ENCODE measurements at places on chromosomes 12 and 14.

DNA sequence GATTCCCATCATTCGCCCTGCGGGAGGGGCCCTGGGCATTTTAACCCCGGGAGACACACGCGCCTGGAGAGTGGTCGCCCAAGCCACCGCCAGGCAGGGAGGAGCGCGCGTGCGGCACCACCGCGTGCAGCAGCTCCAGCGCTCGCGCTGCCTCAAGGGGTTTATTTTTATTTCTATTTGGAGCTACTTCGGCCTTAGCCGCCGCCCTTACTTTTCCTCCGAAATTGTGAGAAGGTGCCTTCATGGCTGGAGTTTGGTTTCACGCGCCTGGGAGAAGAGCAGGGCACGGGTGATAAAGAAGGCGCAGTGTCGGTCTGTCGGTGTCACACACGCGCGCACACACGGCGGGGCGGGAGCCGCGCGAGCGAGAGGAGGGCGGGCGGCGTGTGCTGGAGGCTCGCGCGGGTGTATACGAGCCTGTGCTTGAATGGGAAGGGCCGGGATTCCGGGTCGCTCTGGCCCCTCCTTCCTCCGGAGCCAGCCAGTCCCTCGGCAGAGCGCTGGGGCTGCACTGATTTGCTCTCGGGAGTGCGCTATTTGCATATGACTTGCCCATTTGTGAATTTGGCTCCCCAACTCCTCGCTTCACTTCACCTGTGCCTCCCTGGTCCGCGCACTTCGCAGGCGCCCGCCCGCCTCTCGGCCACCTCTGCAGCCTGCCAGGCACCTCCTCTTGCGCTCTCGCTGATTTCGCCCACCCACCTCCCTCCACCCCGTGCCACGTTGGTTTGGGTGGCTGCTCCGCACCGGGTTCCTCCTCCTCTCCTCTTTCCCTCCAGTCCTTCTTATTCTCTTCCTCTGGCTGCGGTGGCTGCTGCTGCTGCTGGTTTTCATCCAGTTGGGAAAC is 932.3 kb downstream of the DIO2 start:
- peak; percentile 95 for DNase-seq

GRCh38 chr12:89062996-89063395 is 289.3 kb downstream of the DUSP6 start:
- no peak for DNase-seq

GRCh38 chr12:6934110-6934509 is 6.4 kb downstream of the ATN1 start:
- DNase-seq = peak; percentile 68

- DNase-seq = no peak
Measured at GRCh38 chr12:12467264-12467663, 95.4 kb downstream of the DUSP16 start.

- peak; percentile 53 for DNase-seq
Measured at GRCh38 chr14:102928412-102929240, 6.2 kb downstream of the AMN start.

- DNase-seq = no peak
Measured at GRCh38 chr12:6425590-6426531, 18.9 kb upstream of the CD27 start.

GRCh38 chr14:58517592-58517991 is 90.1 kb downstream of the KIAA0586 start:
- DNase-seq = no peak

DNA sequence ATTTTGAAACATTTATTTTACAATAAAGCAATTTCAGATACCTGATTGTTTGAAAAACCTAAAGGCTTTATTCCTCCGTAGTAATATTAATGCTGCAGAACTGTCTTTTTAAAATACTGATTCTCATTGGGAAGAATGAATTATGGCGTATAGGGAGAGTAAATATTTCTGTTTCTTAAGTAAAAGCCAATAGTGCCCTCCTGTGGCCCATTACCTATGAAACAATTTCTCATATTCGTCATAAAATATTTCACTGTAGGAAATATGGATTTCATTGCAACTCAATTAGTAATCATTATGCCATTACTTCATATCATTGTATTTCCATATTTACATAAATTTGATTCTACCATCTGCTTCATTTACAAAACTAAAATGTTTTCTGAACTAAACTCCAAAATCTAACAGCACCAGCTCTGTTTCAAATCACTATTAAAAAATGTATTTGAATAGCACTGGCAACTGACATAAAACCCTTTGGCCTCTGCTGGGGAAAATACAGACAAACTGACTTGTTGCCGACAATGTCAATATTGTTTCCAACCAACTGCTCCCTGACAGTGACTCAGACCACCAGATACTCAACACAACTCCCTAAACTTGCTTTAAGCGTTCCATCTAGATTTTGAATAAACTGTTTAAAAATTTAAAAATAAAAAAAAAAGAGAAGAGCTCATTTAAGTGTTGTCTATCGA is 290.3 kb downstream of the NAV3 start:
- DNase-seq = peak; percentile 23

DNA sequence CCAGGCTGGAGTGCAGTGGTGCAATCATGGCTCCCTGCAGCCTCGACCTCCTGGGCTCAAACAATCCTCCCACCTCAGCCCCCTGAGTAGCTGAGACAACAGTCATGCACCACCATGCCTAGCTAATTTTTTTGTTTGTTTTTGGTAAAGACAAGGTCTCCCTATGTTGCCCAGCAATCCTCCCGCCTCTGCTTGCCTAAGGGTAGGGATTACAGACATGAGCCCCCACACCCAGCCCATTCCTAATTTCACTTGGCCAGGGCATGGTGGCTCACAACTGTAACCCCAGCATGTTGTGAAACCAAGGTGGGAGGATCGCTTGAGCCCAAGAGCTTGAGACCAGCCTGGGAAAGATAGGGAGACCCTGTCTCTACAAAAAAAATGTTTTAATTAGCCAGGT is 9.1 kb downstream of the DAD1 start:
- no peak for DNase-seq

GRCh38 chr12:110067531-110067930 is 19.2 kb upstream of the C12orf76 start:
- no peak for DNase-seq

GRCh38 chr12:28278499-28278898 is 88.2 kb downstream of the CCDC91 start:
- no peak for DNase-seq

DNA sequence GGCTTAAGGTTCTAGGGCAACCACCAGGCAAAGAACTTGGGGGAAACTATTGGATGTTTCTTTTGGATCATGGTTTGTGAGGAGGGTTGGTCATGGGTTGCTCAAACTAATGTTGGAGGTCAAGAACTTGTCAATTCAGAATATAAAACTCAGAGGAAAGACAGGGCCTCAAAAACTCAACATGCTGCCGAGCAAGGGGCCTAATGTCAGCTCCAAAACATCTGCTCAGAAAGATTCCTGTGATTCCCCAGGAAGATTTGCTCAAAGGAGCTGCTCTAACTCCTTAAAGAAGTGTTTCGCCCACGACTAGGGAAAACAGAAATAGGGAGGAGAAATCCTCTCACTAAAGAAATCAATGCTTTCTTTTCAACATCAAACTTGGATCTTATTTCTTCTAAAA is 3.7 kb upstream of the IGF1 start:
- no peak for DNase-seq

GRCh38 chr12:18221726-18222125 is 39.6 kb upstream of the PIK3C2G start:
- no peak for DNase-seq

DNA sequence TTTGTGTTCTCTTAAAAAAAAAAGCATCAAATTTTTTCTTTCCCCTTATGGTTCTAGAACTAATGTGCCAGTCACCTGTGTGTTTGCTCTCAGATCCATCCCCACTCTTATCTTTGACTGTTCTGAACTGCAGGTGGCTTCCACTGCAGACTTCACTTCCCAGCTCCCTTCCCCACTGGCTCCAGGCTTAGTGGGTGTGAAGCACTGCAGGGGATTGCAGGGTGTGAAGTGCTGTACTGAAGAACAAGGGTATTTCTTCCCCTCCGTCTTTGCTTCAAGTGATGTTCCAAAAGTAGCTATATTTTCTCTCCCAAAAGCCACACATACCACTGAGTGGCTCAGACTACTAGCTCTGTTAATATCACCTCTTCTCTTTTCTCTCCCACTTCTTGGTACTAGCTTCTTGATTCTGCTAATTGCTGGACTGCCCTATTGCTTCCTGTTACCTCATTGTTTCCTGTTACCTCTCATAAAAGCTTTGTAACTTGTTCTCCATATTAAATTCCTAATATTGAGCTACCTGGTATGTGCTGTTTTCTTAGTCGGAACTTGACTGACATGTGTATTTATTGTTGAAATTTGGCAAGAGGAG is 115.4 kb upstream of the PRICKLE1 start:
- DNase-seq = no peak

DNA sequence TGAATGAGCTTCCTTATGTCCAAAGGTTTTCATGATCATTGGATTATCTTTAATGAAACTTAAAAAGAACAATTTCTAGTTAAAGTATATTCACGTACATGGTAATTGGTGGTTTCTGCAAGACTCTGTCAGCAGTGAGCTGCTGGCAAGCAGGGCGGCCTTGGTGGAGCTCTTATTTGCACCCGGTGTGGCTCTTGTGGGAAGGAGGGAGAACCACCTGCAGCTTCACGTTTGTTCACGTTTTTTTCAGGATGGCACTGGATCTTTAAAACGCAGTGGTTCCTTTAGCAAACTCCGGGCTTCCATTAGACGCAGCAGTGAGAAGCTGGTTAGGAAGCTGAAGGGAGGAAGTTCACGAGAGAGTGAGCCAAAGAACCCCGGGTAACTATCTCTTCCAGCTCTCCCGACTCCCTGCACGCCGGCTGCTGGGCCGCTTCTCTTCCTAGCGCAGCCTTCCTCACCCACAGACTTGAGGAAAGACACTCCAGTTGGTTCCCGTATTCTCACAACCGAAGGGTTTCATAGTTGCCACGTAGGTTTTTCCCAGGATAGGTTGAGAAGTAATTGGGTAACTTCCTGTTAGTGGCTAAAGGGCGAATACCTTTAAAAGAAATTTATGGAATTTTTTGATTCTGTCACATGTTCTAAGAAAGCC is 28.3 kb downstream of the XRCC3 start:
- peak; percentile 56 for DNase-seq

DNA sequence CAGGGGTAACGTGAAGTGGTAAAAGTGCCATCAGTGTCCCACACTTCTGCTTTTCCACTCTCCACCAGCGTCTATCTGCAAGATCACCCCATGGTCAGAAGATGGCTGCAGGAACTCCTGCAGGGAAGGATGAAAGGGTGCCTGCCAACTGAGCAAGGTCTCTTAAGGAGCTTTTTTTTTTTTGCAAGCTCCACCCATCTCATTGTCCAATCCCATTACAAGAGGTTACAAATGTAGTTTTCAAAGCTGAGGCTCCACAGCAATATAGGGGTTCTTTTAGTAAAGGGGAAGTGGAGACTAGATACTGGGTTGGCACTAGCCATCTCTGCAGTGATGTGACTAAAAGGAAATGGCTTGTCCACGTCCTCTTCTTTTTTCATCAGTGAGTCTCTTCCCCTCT is 5.9 kb upstream of the BHLHE41 start:
- no peak for DNase-seq

DNA sequence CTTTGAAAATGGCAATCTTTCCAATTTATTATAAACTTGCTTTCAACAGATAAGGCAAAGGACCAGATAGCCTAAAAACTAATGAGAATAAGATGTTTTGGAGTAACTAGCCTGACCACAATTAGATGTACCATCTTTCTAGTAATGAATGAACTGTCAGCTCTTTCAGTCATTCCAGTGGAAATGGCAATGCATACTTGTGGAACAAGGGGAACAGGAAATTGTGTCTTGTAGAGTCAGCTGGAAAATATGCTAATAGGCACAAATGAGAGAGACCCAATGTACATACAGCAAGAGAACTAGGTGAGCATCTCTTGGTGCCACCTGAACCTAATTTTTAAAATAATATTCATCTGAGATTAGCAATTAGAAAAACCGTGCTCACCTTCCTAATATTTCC is 76.1 kb upstream of the GPHB5 start:
- peak; percentile 34 for DNase-seq

DNA sequence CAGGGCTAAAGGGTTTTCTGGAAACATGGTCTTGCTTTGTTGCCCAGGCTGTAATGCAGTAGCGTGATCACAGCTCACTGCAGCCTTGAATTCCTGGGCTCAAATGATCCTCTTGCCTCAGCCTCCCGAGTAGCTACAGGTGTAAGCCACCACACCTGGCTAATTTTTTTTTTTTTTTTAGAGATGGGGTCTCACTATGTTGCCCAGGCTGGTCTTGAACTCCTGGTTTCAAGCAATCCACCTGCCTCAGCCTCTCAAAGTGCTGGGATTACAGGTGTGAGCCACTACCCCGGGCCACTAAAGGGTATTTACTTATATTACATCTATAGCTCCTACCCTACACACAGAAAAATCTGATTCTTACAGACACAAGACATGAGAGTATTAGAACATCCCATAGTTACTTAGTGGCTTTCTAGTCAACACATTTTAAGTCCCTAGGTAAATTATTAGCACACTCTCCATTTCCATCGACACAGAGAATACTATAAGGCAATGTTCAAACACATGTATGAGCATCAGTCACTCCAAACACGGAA is 6.2 kb upstream of the DCAF11 start:
- DNase-seq = no peak

GRCh38 chr12:116408489-116409250 is 131.2 kb upstream of the MED13L start:
- DNase-seq = no peak

DNA sequence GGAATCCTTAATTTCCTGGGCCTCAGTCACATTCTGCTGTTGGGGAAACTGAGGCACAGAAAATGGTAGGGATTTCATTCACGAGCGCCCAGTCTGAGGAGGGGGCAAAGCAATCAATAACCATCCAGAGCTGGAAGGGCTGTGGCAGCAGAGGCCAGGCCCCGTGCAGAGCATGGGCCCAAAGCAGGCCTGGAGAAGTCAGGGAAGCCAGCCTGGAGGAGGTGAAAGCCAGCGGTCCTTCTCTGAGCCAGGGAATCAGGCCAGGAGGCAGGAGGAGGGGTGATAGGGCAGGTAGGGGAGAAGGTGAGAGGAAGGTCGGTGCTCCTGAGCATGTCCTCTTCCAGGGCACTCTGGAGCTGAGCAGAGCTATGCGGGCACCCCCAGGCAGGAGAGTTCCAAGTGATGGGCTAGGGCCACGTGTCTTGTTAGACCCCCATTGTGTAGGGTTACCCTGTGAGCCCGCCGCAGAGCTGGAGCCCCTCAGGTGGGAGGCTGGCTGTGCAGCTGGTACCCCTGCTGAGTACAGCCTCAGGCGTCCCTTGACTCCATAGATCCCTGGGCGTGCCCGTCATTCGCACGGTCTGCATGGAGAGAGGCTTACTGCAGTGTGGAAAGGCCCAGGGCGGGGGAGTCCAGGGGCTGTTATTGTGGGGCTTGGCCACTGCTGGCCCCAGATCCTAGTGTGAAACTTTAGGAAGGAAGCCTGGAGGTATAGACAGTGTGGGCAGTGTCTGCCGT is 4.8 kb downstream of the TNFAIP2 start:
- no peak for DNase-seq

- no peak for DNase-seq
Measured at GRCh38 chr12:131085816-131086591, 132.3 kb downstream of the ADGRD1 start.

DNA sequence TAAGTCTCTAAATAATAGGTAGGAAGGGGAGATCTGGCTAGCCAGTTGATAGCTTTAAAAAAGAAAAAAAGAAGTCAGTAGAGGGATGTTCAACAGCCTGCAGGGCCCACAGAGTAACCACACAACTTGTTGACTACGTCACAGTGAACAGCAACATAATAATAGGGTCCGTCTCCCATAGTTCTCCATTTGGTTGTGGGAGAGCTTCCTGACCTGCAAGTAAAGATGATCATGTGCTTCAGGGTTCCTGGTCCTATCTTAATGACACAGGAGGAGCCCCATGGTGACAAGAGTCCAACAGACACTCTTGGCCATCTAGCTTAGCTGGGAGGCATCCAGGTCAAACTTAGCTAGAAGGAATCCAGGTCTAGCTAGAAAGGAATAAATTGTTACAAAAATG is 36.2 kb downstream of the FGD6 start:
- no peak for DNase-seq

- DNase-seq = peak; percentile 50
Measured at GRCh38 chr12:111270774-111271173, 98.1 kb downstream of the PHETA1 start.

All from EL (cell line).